ENCODE measurements at places on chromosomes 6 and 20.

- no peak for DNase-seq
Observed at GRCh38 chr6:130787726-130788500, 39.3 kb upstream of the SMLR1 start.

GRCh38 chr6:35757456-35758123 is 18.8 kb upstream of the CLPSL2 start:
- DNase-seq = peak; percentile 40

- DNase-seq = no peak
Observed at GRCh38 chr6:43877463-43878126, 107.6 kb downstream of the VEGFA start.

GRCh38 chr20:3000852-3001523 is 42.4 kb upstream of the GNRH2 start:
- DNase-seq = no peak

DNA sequence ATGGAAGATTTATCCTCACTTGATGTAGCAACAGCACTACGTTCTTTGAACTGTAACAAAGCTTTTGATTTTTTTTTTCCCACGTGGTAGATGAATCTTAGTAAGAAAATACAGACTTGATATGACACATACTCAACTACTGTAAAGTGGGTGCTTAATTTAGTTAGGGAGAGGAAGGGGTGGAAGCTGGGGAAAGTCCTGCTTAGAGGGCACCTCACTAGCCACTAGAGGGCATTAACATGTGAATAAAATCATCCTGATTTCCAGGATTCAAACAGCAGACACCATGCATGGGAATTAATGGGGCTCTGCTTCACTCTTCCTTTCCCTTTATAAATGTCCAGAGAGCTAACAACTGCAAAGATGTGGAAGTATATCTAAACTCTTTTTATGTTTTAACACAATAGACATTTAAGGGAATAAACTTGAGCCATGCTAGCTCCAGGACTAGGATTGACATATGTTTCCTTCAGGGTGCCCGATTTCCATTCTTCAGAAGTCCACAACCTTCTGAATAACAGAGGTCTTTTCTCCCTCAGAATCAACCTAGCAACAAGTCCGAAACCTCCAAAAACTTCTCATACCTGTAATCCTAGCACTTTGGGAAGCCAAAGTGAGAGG is 250.1 kb downstream of the ATXN1 start:
- DNase-seq = peak; percentile 30

DNA sequence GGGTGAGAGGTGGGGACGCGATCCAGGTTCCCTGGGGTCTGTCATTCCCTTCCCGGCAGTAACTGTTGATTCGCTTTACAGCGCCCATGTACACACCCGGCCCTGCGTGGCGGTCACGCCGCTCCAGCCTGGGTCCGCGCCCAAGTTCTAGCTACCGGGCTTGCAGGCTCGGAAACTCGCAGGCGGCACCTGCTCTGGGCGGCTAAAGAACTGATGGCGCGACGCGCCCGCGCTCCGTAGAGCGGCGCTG is 1.4 kb upstream of the POU3F2 start:
- peak; percentile 53 for DNase-seq

DNA sequence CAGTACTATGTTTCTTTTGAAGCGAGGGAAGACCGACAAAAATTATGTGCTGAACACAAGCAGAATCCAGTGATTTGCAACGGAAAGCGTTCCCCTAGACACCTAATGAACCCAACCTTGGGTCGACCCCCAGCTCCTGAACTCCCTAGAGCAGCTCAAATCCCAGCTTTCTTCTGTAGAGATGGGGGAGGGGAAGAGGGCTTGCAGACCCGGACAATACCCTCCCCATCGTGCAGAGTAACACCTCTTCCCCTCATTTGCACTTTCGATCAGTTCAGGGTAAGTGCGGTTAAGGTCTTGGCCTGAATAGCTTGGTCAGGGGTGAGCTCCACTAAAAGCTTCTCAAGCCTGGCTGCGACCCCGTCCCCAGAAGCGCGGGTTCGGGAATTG is 404 bp downstream of the CEP162 start:
- DNase-seq = no peak

- no peak for DNase-seq
Observed at GRCh38 chr6:163589387-163589786, 174.9 kb downstream of the QKI start.

GRCh38 chr20:2756056-2756611 is 44.3 kb downstream of the CPXM1 start:
- no peak for DNase-seq

DNA sequence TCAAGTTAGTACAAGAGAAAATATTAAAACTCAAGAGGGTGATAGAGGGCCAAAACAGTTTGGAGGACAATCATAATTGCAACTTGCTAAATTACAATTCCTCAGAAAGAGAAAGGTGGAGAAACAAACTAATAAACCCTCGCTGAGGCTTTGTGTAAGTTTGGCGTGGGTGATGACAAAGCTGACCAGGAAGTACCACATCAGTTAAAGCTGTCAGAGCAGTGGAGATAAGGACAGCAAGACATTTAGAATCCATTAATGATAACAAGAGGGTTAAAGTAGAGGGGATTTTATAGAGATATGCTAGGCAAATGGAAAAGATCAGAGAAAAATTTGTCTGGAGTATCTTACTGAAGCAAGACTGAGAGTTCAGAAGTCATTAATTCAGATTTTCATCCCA is 334.4 kb downstream of the TFAP2B start:
- no peak for DNase-seq

GRCh38 chr6:27791182-27791943 is 120.8 kb downstream of the OR2B2 start:
- DNase-seq = peak; percentile 77

GRCh38 chr6:56242346-56242745 is 5.0 kb downstream of the COL21A1 start:
- DNase-seq = no peak

GRCh38 chr6:94184666-94185464 is 765.5 kb upstream of the EPHA7 start:
- no peak for DNase-seq

- DNase-seq = peak; percentile 23
Observed at GRCh38 chr6:35445691-35446090, 6.4 kb upstream of the FANCE start.

DNA sequence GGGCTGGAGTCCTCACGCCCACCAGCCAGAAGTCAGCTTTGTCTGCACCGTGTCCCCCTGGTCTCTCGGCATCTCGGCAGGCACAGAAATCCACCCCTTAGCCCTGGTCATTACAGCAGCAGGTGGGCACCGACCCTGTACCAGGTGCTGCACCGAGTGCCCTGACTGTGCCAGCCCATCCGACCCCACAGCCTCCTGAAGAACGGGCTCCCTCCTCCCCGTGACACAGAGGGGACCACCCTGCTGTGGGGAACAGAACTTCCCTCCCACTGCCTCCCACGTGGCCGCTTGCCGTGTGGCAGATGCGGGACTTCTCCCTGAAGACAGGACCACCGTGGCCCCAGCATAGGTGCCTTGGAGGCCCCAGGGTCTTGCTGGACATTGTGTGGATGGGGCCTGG is 161.2 kb downstream of the TAF4 start:
- no peak for DNase-seq

DNA sequence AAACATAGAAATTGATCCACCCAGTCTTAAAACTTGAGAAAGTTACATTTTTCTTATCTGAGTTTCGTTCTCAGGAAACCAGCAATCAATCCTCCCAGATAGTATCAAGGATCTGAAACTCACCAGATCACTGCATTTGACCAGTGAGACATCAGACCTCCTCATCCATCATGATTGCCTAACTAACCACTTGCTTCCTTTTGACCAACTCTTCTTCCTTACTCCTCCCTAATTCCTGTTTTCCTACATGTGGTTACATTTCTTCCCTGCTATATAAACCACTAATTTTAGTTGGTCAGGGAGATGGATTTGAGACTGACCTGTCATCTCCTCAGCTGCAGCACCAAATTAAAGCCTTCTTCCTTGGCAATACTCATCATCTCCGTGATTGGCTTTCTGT is 357.1 kb upstream of the POU3F2 start:
- no peak for DNase-seq

DNA sequence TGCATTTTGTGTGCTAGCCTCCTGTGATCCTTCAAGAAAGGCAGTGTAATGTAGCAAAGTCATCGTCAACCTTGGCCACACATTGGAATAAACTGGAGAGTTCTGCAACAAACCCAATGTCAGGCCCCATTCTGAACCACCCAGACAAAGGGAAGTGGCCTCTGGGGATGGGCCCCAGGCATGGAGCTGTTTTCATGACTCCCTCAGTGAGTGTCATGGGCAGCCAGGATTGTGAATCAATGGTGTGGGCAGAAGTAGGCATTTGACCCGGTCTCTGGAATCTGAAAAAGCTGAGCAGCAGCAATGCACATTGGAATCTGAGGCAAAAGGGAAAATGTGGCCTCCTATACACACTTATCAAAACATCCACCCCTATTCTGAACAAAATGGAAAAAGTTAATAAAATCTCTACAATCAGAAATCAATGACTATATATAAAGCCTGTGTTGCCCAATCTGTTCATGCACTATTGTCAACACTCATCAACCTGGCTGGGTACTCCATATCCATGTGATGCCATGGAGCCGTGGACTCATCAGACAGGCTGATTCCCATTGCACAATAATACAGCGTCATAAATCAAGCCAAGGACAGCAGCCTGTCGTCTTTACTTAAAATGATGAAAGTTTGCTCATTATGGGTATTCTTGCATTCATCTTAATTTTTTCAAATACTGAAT is 134.9 kb upstream of the STMND1 start:
- no peak for DNase-seq

GRCh38 chr6:80402266-80402665 is 295.8 kb downstream of the BCKDHB start:
- no peak for DNase-seq

DNA sequence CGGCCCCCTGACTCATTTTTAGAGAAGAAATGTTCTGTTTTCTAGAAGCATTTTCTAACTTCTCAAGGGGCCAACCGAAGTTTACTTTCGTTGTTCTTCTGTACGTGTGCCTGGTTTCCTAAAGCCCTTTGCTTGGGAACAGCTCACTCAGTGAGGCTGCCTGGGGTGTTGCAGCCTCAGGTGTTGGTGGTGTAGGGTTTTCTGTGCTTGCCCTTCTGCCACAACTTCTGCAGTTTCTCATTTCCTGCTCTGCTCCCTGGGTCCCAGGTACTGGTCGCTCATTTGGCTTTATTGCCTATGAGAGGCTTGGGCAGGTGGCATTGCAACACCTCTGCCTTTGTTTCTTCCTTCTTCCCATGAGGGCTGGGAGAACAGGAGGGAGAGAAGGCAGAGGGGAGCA is 278.3 kb downstream of the SOX4 start:
- no peak for DNase-seq

DNA sequence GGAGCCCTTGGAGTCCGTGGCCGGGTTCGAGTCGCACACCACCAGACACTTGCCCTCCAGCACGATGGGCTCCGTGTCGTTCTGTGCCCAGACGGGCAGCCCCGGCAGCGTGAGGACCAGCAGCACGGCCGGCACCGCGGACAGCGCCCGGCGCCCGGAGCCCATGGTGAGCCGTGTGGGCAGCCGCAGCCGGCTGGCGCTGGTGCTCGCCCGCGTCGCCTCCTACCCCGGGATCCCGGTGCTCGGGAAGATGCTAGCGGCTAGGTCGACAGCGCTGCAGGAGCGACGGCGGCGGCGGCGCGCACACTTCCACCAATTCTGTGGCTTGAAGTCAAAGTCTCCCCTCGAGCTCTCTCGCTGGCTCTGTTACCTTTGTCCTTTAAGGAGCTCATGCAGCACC is 1.3 kb downstream of the CBLN4 start:
- no peak for DNase-seq

GRCh38 chr6:12147557-12148316 is 135.6 kb downstream of the HIVEP1 start:
- no peak for DNase-seq

- no peak for DNase-seq
Observed at GRCh38 chr6:165984729-165985275, 182.8 kb downstream of the TBXT start.

GRCh38 chr20:48164034-48164433 is 378.8 kb upstream of the SULF2 start:
- no peak for DNase-seq

- no peak for DNase-seq
Observed at GRCh38 chr6:99711925-99712324, 105.3 kb downstream of the PRDM13 start.

DNA sequence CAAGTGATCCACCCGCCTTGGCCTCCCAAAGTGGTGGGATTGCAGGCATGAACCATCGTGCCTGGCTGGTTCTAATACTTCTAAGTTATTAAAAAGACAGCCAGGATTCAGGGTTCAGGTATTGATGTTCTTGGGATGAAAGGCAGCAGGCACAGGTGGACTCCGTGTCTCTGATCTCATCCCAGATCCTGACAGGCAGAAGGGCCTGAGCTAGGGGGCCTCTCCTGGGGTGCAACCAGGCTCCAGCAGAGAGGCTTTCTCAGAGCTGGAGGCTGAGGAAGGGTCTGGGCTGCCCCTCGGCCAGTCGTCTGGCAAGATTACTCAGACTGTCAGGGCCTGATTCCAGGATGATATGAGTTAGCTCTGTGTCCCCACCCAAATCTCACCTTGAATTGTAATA is 106.3 kb downstream of the SCML4 start:
- DNase-seq = no peak

GRCh38 chr6:70797625-70798024 is 129.9 kb downstream of the SMAP1 start:
- no peak for DNase-seq

DNA sequence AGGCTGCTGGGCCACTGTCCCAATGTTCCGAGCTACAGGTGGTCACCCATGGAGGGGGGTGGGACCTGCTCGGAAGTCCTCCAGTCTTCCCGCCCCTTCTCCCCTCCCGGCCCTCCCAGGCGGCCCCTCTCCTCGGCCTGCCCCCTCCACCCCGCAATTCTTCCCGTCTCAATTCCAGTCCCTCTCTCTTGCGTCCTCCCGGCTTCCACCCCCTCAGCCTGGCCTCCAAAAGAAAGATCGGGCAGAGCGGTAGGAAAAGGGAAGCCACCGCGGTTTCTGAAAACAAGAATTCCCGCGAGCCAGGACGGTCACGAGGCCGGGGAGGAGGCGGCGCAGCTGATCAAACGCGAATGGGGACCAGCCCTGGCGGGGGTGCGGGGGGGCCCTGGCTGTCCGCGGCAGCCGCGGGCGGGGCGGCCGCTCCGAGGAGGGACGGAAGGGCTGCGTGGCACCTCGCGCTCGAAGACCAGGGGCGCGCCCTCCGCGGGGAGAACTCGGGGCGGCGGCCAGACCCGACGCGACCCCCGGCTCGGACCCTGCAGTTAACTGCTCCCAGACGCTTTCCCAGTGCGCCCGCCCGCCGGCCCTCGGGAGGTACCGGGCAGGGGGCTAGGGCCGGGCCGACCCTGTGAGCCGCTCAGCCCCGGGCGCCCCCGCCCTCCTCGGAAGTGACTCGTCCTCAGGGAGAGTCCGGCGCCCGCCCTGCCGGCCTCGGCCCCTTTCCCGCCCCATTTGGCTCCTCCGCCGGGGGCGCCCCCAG is 1.0 kb downstream of the PXDC1 start:
- DNase-seq = no peak

DNA sequence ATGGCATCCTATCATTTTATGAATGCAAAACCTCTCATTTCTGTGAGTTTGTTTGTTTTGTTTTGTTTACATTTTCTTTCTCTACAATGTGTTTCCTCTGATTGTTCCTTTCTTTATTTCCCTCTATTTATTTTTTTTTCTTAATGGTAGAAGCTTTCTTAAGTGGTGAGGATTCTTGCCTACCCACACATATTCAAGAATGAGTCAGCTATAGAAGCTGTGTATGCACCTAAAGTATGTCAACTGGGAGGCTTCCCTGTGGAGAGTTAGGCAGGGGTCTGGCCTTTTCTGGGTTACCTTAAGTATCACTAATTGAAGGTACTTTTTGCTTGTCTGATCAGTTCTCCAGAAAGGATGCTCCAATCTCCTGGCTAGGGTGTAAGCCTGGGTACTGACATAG is 354.0 kb downstream of the ESR1 start:
- no peak for DNase-seq

GRCh38 chr20:51356871-51357270 is 185.6 kb downstream of the NFATC2 start:
- no peak for DNase-seq

All from activated CD4-positive, alpha-beta T cell treated with anti-CD3 and anti-CD28 coated beads for 48 hours (primary cell).